Uterine smooth muscle cell (primary cell): ENCODE measurements at places on chromosomes 11 and 22. TPM values are rescaled to one million over a fixed set of nuclear protein-coding genes. Genes with fewer than 3 reads are reported as not detected.

Gene OR51B5
- 0.12 TPM in 1 of 2 replicates, not detected in the other for total RNA-seq

Gene OR4A16
- not detected in 2 replicates for total RNA-seq

Gene EPS8L2
- 28.1 and 39.4 TPM in 2 replicates for total RNA-seq

Gene C11orf86
- total RNA-seq = not detected in 2 replicates

Gene SLC36A4
- total RNA-seq = 12.0 and 17.5 TPM in 2 replicates

Gene CDKN1C
- 8.1 and 13.7 TPM in 2 replicates for total RNA-seq

Gene TRIM34
- total RNA-seq = 10.1 and 12.6 TPM in 2 replicates

Gene KLHDC7B
- 0.11 and 0.62 TPM in 2 replicates for total RNA-seq

Gene OR8A1
- not detected in 2 replicates for total RNA-seq

Gene ELMOD1
- 1.00 and 1.1 TPM in 2 replicates for total RNA-seq

Gene GGT5
- 1.2 and 1.9 TPM in 2 replicates for total RNA-seq

Gene ZNF280A
- total RNA-seq = 0.11 TPM in 1 of 2 replicates, not detected in the other

Gene TSGA10IP
- 0.11 and 0.37 TPM in 2 replicates for total RNA-seq

Gene CREB3L1
- 15.5 and 27.1 TPM in 2 replicates for total RNA-seq

Gene MMP8
- total RNA-seq = 0.11 TPM in 1 of 2 replicates, not detected in the other

Gene GRAP2
- not detected in 2 replicates for total RNA-seq

Gene PDGFD
- 1.4 and 1.7 TPM in 2 replicates for total RNA-seq
